ENCODE measurements at places on chromosomes 4 and X.

DNA sequence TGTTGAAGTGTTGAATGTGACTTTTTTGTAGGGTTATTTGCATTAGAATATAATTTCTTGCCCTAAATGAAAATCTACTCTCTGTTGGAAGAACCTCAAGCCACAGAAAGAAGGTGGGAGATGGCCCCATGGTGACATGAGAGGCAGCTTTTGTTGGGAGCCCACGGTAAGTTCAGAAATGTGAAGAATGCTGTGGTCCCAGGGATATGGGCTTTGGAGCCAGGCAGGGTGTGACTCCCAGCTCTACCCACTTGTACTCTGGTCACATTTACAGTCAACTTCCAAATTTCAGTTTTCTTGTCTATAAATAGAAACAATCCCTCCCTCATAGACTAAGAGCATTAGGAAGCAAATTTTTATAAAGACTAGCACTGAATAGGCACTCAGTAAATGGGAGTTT lies 177.8 kb downstream of the RAB28 start:
- DNase-seq, result no peak

DNA sequence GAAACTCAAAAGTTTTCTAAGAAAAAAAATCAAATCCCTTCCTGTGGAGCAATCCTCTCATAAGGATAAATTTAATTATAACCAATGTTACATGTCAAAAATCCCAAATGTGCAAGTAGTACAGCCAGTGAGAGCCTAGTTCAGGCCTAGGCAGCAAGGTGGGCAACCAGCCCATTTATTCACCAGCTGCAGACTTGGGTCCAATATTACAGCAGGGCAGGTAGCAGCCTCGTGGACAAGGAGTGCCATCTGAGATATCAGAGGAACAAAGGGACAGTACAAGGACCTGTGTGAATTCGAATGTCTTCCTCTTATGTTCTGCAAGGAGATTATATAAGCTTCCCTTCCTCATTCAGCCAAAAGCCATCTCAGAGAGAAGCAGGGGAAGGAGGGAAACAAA lies 6.6 kb downstream of the HELQ start:
- peak; percentile 61 for DNase-seq

DNA sequence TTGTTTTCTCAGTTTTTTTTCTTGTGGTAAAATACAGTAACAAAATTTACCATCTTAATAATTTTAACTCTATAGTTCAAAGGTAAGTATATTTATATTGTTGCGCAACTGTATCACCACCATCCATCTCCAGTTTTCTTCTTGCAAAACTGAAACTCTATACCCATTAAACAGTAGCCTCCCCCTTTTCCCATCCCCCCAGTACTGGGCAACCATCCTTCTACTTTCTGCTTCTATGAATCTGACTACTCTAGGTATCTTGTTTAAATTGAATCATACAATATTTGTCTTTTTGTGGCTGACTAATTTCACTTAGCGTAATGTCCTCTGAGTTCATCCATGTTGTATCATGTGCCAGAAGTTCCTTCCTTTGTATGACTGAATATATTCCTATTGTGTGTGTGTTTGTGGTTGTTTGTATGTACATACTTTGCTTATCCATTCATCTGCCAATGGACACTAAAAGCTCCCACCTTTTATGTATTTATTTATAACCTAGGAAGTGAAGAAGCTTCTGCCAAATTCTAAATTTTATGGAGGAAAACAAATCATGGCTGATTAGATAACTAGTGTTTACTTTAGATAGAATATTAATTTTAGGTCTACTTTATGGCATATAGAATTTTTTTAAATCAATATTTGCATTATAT lies 10.0 kb downstream of the ABHD18 start:
- no peak for DNase-seq

DNA sequence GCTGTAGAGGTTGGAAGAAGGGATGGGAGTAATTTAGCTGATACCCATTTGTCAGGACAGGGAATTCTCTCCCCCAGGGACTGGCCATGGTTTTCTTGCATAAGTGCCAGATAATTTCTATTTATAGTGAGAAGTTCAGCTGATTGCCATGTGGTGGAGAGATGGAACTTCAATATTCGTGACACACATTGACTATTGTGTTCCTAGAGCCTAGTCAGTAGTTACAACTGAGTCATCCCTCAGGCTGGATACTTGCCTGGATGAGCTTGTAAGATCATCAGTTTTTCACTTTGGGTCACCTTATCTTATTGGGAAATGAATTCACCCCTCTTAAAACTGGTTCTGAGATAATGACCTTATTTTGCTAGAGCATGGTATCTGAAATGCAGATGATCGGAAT lies 32.2 kb downstream of the CFAP299 start:
- DNase-seq, result no peak
